Cardiac fibroblast (primary cell): ENCODE measurements at places on chromosomes 7 and 10.

DNA sequence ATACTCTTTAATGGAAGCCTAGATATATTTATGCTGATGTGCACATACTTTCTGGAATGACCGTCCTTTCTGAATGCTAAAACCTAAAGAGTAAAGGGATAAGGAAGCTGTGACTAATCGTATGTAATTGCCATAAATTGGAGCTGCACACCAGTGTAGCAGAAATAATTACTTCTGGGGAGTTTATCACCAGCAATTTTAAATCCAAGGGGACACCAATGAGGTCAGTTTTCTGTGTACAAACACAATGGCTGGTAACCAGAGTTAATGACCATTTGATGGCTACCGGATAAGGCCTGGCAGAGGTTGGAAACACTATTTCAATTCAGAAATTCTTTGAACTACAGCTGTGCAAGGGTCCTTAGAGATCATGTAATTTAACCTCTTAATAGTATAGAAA is 670.1 kb downstream of the REEP3 start:
- no peak for DNase-seq

DNA sequence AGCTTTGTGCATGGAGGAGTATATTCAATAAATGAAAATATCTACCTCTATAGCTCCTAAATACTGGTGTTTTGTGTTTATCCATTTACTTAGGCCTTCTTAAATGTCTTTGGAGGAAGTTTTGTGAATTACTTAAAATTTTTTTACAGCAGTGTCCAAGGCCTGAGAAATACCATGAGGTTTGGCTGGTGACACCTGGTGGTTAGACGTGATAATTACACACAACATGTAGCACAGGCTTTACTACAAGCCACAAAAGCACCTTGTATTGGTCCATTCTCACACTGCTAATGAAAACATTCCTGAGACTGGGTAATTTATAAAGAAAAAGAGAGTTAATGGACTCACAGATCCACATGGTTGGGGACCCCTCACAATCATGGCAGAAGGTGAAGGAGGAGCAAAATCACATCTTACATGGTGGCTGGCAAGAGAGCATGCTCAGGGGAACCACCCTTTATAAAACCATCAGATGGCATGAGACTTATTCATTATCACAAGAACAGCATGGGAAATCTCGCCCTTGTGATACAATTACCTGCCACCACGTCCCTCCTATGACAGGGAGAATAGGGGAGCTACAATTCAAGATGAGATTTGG is 20.6 kb downstream of the HYAL4 start:
- peak; percentile 84 for DNase-seq

DNA sequence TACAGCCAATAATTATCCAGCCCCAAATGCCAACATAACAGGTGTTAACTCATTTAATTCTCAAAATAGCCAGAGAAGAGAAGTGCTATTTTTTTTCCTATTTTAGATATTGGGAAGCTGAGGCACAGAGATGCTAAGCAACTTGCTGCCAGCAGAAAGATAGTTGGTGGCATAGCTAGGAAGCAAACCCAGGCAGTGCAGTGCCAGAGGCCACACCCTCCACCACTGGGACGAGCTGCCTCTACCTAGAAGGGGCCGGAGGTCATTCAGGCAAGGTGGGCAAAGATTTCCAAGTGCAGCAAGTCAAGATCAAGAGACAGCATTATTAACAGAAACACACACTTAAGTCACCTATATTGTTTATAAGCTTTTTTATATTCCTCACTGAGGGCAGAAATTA is 654.1 kb downstream of the INHBA start:
- no peak for DNase-seq

DNA sequence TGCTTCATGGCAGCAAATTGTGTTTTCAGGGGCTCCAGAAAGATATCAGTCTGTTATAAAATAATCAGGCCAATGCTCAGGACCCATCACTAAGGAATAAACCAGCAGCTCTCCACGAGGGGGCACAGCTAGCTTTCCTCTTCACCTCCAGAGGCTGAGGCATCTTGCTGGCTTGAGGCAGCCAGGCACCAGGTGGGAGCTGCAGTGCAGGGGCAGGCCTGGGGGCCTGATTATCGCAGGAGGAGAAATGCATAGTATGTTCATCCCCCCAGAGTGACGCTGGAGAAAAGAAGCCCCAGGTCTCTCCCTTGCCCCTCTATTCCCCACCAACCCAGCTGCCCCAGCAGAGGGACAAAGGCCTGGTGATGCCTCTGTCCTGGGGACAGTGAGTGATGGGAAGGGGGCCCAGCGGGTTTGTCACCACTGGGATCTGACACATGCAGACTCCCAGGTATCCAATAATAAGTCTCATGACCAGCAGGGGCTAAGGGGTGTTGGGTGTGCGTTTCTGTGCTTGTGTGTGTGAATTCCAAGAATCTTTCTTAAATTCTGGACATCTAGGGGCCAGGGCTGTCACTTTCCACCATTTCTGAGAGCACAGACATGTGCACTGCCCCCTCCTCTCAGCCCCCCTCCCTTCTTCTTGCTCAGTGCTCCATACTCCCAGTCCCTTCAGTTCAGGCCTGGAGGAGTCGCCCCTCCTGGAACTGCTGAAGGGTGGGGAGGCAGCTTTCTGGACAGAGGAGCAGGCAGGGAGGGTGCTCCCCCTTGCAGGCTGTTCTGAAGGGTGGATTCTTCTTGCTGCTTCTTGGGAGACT is 128.1 kb upstream of the FAM20C start:
- DNase-seq = peak; percentile 81

DNA sequence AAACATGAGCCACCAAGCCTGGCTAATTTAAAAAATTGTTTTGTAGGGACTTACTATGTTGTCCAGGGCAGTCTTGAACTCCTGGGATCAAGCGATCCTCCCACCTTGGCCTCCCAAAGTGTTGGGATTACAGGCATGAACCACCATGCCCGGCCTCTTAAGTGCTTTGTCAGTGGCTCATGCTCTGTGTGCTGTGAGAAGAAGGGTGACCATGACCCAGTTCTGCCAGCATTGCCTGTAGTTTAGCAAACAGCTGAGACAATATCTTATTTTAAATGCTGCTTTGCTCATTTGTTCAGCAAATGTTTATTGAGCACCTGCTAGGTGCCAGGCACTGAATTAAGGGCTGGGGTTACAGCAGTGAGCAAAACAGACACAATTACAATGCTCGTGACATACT is 9.0 kb downstream of the ADCK2 start:
- no peak for DNase-seq

DNA sequence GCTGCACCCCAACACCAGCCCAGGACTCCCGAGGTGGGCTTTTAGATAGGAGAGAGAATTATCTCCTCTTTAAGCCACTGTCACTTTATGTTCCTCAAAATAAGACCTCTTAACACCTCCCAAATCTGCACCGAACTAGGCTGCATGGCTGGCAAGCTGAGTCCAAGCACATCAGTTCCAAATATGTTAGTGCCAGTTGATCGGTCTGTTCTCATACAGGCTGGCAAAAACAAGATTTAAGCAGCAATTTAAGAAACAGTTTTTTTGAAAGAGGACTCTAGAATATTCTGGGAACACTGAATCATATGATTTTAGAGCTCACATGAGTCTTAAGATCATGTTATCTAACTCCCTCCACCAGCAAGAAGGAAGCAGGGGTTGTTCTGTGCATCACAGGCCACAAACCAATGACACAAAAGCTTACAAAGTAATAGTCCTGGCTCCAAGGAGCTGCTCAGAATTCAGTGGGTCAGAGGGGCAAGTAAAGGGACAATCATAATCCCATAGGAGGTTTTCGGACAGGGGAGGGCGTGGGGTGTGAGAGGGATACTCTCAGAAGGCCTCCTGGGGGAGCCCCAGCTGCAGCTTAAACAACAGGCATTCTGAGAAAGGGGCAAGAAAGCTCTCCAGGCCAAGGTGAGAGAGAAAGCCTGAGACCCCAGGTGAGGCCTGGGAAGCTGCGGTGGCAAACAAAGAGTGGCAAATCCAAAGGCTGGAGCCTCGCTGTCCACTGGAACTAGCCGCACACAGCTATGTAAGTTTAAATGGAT is 7.1 kb downstream of the COBL start:
- no peak for DNase-seq

DNA sequence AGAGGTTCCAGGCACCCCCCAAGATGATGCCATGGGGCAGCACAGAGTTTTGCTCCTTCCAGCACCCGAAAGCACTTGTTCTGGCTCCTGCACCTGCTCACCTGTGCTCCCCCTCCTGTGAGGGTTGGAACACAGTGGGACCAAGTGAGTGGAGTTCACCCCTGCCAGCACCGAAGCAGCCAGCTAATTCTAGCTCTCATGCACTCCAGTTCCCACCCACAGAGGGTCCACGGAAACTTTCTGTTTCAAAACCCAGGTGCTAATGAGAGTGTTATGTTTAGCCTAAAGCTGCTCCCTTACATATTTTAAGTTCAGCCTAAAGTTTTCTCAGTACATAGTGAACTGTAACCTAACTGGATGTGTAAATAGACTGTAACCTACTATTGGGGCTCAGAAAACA is 42.6 kb upstream of the SLC35G1 start:
- DNase-seq = no peak

- no peak for DNase-seq
Observed at GRCh38 chr7:144907577-144907976, 71.7 kb upstream of the TPK1 start.

DNA sequence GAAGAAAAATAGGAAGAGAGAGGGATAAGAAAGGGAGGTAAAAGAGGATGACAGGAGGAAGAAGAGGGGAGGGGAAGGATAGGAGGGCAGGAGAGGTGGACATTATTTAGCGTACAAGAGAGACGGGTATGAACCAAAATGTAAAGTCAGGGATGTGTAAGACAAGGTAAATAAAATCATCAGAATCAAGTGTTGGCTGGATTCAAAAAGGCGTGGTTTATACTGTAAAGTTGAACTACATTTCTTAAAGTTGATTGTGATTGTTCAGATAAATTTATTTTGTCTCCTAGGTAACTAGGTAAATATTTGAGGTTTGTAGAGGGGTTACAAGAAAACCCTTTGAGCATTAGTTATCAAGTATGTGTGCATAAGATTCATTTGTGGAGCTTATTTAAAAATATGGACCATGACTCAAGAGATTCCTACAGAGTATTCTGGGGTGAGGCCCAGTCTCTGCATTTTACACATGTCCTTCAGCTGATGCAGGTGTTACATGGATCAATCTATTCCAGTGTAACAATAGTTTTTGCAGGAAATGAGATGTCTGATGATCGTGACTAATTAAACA is 512.1 kb upstream of the MBL2 start:
- no peak for DNase-seq

DNA sequence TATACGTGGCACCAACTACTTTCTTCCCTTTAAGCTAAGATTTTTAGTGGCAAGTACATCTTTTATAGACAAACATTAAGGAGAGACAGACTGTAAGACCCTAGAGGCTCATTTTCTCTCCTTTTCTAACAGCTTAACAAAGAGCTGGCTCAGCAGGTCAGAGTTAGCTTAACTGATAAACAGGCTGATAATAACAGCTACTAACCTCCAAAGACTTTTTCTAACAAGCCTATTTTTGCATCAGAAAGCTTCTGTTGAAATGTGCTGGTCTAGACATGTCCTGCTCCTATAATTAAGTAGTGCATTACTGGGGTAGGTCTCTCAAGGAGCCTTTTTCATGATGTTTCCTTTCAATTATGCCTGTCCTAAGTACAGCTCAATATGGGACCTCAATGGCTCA is 238.2 kb upstream of the FAM3C start:
- no peak for DNase-seq

DNA sequence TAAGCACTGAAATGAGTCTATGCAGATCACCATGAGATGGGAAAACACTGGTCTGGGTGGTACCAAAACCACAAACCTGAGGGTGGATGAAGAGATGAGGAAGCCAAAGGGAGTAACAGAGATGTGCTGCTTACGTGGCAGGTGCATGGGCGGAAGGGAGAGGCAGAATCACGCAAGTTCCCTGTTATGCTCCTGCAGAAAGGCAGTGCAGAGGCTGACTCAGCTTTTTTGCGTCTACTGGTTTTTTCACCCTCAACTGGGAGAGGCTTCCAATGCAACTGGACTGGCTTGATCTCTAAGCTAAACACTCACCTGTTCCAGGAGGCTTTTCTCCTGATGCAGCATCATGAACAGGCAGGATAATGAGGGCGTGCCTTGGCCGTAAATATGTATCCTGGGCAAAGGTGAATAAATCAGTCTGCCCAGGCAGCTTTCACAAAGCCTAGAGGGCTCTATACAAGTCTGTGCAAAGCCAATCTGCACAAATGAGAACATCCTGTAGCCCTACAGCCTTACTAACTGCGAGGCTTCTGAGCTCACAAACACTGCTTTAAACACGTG is 95.4 kb upstream of the AFAP1L2 start:
- no peak for DNase-seq

DNA sequence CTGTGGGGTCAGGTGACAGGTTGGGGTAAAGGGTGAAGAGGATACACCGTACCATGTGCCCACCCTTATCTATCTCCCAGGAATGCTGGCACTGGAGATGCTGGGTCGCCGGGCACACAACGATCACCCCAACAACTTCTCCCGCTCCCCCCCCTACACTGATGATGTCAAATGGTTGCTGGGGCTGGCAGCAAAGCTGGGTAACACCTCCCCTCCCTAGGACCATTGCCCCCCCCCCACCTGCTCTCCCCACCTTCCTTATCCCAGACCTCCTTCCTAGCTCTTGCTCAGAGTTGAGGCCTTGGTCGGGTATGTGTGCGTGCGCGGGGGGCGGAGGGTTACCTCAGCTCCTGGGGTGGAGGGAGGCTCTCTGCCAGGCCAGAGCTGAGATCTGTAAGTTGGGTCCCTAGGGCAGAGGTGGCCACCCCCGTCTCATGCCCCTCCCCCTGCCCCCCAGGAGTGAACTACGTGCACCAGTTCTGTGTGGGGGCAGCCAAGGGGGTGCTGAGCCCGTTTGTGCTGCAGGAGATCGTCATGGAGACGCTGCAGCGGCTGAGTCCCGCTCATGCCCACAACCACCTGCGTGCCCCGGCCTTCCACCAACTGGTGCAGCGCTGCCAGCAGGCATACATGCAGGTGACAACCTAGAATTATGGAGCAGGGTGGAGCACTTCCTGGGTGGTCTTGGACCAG is 10.7 kb downstream of the NDST2 start:
- DNase-seq = no peak

DNA sequence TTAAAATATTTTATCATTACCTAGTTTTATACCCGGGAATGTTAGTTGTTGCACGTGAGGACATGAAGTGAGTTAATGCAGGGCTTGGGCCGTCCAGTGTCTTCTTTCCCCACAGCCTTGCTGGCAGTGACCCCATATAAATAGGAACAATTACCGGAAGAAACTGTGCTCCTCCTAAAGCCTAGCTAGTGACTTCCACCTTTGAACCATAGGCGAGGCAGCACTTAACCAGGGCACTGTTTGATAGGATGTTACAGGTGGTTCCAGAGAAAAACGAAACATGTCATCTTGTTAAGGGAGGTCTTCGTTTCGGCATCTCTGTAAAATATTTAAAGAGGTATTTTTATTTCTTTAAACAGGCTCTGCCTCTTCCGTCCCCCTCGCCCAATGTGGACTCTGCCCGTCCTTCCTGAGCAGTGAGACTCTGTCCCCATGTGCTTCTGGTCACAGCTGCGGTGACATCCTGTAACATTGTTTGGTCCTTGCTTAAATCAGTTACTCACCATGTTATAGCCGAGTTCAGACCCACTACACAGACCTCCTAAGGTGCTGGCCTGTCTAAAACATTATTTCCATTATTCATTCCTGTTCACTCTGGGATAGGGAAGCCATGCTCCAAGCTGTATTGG is 145.6 kb downstream of the MGMT start:
- no peak for DNase-seq

GRCh38 chr10:79268742-79269141 is 78.5 kb upstream of the PPIF start:
- no peak for DNase-seq

- peak; percentile 47 for DNase-seq
Observed at GRCh38 chr7:22725585-22725984, 1.4 kb upstream of the IL6 start.

GRCh38 chr7:51311166-51311565 is 5.4 kb downstream of the COBL start:
- no peak for DNase-seq

- DNase-seq = peak; percentile 86
Observed at GRCh38 chr10:15472431-15473395, 101.6 kb upstream of the FAM171A1 start.
